ENCODE measurements at places on chromosomes 7 and 10.

DNA sequence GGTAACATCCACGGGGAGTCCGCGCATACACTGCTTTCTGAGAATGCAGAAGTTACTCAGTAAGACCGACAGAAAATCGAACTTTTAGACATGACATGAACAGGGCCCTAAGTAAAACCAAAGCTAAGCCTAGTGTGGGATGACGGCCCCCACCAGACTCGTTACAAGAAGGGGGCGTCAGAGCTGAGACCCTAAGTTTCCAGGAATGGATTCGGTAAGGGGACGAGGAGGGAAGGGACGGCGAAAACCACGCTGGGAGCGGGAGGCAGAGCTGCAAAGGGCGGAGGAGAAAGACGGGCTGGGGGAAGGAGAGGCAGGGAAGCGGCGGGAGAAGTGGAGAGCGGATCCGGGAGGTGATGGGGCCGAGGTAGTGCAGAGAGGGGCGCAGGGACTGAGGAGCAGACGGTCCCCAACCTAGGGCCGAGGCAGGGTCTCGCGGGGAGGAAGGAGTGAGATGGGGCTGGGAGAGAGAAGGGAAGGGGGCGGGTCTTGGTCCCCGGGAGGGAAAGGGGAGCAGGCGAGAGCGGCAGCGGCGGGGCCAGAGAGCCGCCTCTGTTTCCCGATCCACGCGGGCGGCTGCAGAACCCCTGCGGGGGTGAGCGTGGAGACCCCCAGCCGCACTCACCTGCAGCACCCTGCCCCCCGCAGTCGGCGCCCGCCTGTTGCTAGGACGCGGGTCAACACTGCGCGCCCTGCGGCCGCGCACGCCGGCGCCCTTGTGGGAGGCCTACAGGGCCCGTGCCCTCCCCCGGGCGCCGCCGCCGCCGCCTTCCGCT, 513 bp downstream of the ODAD2 start:
- DNase-seq: no peak

DNA sequence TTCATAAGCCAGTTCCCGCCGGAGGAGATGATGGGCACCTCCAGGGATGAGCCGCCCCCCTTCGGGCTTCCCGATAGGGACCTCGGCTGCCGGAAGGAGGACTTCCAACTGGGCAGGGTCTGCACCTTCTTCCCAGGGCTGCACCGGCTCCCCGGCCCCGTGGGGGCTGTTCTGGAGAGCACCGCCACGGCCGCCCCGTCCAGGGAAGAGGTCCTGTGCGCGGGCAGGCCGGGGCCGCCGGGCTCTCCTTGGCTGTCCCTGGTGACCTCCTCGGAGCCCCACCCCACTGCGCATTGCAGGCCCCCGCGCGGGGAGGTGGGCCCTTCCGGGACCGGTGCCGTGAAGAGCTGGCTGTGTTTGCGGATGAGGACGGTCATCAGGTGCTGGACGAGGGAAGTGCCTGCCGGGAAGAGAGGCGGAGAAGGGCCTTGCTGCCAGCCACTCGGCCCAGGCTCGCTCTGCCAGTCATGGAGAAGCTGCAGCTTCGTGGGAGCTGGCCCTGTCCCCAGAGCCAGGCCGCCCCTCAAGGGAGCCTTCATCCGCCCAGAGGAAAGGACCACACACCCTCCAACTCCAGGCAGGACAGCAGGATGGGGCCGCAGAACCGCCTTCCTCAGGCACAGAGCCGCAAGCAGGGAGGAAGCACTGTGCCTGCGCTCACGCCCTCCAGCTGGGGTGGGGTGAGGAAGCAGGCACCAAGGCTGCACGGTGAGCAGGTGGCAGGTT, 144.4 kb downstream of the MAPK8 start:
- no peak for DNase-seq

DNA sequence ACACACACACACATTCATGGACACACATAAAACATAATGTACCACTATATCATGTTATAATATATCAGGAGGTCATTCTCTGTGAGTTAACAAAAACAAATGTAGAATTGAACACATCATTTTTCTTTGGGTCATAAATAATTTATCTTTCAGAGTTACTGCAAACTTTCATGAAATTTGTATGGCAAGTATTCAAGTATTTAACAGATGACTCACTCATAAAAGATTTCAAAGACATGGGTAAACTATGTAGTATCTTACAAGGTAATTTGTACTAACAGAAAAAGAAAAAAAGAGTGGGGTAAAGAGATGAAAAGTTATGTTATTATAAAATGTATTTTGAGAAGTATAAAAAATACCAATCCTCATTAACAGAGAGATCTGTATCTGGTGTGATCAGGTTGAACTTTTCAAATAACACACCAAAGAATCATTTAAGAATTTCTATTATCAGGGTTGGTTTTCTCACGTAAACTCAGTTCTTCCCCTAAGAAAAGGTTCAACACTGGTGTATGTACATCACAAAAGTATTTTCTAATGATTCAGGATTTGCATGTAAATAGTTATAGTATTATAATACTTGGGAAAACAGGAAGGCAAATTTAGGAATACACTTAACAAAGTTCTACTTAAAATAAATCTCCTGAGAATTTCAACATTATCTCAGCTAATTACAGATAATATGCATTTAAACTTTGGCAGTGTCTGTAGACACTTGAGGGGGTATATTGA, 933.1 kb upstream of the LRRN3 start:
- DNase-seq: no peak

- no peak for DNase-seq
Measured at GRCh38 chr7:150688630-150689029, 3.1 kb downstream of the GIMAP2 start.

GRCh38 chr7:158811894-158812293, 17.4 kb downstream of the ESYT2 start:
- no peak for DNase-seq

GRCh38 chr7:74655768-74656440, 1.6 kb upstream of the GTF2I start:
- no peak for DNase-seq

GRCh38 chr10:43979551-43979950, 330.9 kb upstream of the ZNF32 start:
- DNase-seq: no peak

GRCh38 chr10:118258285-118258684, 83.8 kb downstream of the FAM204A start:
- no peak for DNase-seq

DNA sequence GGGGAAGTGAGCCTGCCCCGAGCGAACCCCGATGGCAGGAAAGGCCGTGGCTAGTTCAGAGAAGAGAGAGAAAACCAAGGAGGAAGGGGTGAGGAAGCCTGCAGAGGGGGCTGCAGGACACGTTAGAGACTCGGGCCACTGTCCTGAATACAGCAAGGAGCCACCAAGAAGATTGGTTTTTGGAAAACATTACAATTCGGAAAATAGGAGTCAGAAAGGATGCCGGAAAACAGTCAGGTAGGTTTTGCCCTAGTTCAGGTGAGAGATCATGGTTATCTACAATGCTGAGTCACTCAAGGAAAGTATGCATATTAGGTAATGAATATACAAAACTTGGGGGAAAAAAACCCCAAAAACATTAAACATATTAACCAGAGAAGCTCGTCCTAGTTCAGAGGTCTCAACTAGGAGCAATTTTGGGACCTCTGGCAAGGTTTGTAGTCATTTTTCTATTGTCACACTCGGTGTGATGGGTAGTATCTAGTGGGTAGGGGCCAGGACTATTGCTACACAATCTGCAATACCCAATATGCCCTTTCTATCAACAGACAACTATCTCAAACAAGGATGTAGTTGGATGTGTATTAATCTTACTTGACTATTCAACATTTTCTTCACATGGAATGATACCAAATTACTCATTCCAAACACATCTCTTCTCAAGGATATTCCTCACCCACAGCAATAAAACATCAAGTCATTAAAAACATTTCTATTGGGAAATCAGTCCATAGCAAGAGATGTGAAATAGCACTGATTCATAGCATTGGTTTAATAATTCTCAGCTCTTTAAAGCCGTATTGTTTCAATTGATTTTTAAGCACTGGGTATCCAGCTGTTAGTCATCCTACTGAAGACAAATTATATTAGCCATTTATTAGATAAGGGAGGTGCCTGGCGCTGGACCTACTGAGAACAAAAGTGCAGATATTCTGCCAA, 74.4 kb upstream of the RSU1 start:
- peak; percentile 52 for DNase-seq

All from non-pigmented ciliary epithelial cell (primary cell).